NCI-H1417 (cell line): ENCODE measurements at places on chromosomes 11 and 22.

GRCh38 chr11:119368121-119369034, 13.1 kb downstream of the USP2 start:
- DNase-seq, result no peak

DNA sequence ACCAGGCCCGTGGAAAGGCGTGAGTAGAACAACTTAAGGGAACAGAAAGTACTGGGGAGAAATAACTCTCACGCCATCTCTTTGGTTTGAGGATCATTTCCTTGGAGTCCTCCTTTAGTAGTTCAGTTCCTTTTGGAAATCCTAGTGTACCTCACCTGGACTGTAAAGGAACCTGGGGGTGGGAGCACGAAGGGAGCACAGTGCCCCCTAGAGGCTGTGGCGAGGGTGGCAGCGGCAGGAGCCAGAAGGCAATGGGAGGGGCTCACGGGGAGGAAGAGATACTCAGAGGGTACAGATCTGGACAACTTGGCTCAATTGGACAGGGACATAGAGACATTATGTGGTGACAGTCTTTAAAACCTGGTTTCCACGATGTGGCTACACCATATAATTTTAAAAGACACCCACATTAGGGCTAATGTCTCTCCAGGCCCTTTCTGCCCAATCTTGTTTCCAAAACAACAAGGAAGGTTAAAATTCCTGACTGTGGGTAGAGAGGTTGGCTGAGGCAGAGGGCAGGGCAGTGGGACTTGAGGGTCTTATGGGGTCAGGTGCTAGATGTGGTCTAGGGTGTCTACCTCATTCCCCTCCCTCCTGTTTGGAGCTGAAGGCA, 87.0 kb downstream of the CSNK2A3 start:
- DNase-seq, result peak; percentile 64

DNA sequence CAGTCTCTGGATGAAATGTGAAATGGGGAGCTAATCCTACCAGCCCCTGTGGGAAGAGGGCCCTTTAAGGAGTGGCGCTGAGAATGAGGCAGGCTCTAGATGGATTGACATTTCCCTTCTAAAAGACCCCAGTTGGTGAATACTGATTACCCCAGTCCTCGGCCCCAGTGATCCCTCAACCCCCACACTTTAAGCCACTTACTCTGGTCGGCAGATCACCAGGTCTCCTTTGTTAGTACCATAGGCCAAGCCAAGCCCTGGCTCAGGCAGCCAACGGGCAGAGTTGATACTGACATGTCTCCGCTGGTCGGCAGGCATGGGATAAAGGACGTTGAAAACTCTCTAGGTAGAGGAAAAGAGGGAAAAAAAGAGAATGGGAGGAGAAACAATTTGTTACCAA, 26.1 kb upstream of the CHRM4 start:
- no peak for DNase-seq

DNA sequence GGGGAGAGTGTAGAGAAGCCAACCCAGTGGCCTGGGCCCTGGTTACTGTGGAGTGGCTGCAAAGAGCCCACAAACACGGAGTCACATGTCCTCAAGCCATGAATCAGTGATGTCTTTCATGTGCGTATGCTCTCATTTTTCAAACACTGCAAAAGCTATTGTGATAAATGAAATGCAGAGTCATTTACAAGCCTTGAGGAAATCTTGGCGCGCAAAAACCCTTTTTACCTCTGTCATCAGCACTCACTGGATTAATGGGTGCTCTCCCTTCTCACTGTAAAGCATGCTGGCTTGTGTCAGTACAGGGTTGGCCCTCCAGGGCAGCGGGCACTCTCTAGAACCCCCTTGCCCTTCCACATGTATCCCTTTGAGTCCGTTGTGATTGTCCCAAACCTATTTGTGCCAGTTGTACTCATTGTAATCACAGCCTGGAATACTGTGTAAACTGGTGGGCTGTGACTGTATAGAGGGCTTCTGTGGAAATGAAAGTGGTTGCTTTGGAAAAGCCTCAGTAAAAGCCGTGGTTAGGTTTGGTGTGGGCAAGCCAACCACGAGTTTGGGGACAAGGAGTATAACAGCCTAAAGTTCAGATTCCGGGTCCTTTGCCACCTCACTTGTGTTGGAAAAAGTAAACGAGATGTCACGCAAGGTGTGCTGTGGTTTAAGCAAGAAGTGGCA, 10.4 kb downstream of the GNAZ start:
- no peak for DNase-seq
